ENCODE measurements at places on chromosomes 11 and 22.

- no peak for DNase-seq
Observed at GRCh38 chr11:57399221-57399620, 8.8 kb upstream of the PRG2 start.

GRCh38 chr11:111461460-111462235, 50.5 kb downstream of the BTG4 start:
- no peak for DNase-seq

GRCh38 chr11:57111619-57112018, 70.1 kb upstream of the LRRC55 start:
- no peak for DNase-seq

- no peak for DNase-seq
Observed at GRCh38 chr11:118845369-118845768, 38.3 kb upstream of the CXCR5 start.

DNA sequence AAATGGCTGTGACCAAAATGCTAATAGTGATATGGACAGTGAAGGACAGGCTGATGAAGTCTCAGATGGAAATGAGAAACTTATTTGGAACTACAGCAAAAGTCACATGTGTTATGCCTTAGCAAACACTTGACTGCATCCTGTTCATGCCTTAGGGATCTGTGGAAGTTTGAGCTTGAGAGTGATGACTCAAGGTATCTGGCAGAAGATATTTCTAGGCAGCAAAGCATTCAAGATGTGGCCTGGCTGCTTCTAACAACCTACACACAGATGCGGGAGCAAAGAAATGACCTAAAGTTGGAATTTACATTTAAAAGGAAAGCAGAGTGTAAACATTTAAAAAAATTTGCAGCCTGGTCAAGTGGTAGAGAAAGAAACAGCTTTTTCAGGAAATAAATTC, 28.1 kb upstream of the CD81 start:
- no peak for DNase-seq

- no peak for DNase-seq
Observed at GRCh38 chr22:23824476-23825245, 14.1 kb downstream of the DERL3 start.

DNA sequence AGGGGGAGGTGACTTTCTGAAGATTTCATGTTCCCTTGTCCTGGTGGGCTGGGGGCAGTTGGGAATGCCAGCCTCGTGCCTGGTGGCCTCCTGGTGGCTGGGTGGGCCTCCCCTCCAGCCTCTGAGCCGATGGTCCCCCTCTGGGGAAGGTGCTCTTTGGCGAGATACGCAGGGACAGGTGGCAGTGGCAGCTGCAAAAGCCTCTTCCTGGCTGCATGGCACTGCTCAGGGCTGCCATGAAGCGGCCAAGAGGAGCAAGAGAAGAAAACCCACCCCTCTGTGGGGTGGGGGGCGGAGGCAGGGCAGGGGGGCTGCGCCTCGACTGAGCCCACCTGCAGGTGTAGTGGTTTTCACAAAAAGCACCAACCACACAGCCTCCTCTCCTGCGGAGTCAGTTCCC, 61.8 kb upstream of the PHF21B start:
- DNase-seq = no peak
